Fibroblast of pulmonary artery (primary cell): ENCODE measurements at places on chromosomes 2 and 18.

DNA sequence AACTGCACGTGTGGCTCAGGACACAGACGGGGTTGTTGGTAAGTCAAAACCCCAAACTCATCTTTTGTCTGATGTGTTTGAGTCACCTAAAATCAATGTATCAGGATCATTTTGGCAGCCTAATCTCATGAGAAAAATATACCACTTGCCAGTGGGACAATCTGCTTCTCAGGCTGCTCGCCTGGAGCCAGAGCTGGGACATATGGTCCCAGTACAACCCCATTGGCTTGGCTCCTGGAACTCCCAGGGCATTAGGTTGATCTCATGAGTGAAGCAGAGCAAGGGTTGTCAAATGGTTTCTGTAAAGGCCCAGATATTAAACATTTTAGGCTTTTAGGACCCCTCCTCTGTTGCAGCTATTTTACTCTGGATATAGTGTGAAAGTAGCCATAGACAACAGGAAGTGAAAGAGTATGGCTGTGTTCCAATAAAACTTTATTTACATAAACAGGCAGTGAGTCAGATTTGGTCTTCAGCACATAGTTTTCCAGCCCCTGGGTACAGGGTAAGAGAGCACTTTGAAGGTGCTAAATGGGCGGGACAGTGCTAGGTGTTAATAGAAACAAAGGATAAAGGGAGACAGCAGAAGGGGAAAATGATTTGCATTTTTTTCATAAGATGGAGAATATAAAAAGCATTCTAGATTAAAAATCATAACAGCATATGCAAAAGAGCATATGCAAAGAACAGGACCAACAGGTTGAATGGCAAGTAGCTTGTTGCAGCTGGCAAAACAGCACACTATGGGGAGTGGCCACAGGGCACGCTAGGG is 290.8 kb downstream of the KCNS3 start:
- DNase-seq, result no peak

DNA sequence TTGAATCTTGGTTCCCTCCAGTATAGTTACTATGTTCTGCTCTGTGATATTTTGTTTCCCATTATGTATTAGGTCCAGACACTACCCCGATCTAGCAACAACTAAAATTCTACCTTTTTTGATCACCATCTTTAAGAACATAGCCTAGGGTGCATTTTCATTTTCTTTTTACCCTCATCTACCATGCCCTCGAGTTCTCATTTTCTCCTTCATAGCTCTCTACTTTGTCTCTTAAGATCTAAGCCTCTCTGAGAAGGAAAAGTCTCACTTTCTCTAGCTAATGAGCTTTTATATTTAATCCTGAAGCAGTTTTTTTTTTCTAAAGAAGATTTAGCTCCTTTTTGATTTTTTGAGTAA is 1089.4 kb upstream of the SLC39A10 start:
- no peak for DNase-seq

DNA sequence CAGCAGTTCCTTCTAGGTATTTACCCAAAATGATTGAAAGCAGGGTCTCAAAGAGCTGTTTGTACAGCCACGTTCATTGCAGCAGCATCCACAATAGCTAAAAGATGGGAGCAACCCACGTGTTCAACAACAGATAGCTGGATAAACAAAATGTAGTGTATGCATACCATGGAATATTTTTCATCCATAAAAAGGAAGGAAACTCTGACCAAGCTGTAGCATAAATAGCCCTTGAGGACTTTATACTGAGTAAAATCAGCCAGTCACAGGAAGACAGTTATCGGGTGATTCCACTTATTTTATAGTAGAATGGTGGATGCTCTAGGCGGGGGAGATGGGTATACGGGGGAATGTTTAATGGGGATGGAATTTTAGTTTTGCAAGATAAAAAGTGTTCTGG is 7.5 kb downstream of the TRAPPC12 start:
- no peak for DNase-seq

GRCh38 chr2:144454466-144455287 is 65.2 kb downstream of the ZEB2 start:
- DNase-seq, result no peak

DNA sequence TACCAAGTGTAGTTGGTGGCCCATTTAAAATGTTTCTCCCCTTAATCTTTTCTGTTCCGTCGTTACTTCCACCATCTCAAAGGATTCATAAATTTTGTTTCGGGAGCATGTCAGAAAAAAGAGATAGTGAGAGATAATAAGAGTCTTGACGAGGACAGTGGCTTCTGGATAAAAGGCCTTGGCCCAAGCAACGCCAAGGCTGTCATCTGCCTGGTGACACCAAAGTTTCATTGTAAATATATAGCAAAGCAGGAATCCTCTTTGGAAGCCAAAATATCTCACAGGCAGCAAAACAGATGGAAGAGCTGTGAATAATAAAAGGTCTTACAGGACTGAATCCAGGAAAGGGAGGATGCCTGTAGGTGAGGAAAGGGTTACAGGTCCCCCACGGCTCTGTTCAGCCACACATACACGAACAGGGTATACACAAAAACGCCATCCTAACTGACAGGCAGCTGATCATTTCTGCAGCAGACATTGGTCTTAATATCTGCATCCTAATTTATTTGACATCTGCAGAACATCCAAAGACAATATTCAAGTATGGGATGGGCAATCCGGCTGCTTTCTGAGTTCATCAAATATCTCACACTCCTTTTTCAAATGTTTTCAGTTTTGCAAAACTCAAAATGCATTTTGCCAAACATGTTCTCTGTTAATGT is 382.8 kb downstream of the OSR1 start:
- no peak for DNase-seq

- DNase-seq, result no peak
Observed at GRCh38 chr2:46798041-46798440, 117.6 kb downstream of the MCFD2 start.

GRCh38 chr2:47010176-47010575 is 94.6 kb upstream of the MCFD2 start:
- no peak for DNase-seq

DNA sequence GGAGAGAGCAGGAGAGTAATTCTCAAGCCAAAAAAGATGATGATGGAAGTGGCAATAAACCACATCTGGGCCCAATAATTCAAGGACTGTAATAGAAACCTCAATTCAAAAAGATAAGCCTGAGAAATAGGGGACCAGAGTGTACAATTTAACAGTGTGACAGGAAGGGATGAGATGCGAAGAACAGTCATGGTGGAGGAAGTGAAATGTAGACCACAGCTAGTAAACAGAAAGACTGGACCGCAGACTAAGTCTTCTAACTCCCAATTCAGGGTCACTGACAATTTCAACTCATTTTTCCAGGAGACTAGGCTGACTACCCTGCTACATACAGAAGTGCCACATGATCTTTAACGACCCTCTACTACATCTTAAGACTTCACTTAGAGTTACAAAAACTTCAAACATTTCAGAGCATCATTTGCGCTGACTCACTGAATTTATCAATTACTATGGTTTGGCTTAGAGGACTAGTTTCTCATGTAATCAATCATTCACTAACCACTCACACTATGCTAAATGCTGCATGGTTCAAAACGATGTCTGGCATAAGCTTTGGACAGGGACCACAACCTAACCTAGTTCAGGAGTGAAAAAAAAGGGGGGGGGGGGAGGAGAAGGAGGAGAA is 9.0 kb downstream of the CUL3 start:
- no peak for DNase-seq
